ENCODE measurements at places on chromosomes 12 and 14.

- DNase-seq: peak; percentile 10
These were observed 269.3 kb downstream of the DAD1 start for GRCh38 chr14:22319526-22320361.

GRCh38 chr12:20154052-20154451 is 214.3 kb upstream of the PDE3A start:
- DNase-seq: no peak

DNA sequence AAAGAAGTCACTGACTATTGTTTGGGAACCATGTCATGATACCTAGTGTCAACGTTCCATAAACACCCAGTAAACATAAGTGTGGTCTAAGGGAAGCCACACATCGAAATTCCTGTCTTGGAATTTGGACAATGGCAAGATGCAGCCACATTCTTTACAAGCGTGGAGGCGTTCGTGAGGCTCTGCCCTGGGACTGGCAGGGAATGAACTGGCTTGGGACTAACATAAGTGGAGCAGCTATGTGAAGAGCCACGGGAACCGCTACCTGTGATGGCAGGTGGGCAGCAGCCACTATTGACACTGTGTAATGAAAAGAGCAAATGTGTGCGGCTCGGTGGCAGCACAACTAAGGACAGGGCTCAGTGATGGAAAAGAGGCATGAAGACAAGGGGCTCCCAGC is 10.0 kb upstream of the NRIP2 start:
- no peak for DNase-seq

DNA sequence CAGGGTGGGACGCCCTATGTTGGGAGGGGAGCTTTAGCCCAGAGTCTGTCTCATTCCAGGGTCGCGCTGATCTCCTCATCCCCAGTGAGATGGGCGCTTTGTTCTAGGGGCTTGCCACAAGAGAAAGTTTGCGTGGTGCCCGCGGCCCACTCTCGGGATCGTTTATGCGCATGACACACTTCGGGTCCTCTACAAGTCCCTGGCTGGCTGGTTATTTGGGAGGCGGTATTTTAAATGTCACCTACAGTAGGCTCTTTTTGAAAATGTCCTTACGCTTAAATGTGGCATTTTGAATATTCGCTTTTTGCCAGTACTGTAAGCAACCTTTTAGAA is 541 bp downstream of the GOLT1B start:
- peak; percentile 43 for DNase-seq

DNA sequence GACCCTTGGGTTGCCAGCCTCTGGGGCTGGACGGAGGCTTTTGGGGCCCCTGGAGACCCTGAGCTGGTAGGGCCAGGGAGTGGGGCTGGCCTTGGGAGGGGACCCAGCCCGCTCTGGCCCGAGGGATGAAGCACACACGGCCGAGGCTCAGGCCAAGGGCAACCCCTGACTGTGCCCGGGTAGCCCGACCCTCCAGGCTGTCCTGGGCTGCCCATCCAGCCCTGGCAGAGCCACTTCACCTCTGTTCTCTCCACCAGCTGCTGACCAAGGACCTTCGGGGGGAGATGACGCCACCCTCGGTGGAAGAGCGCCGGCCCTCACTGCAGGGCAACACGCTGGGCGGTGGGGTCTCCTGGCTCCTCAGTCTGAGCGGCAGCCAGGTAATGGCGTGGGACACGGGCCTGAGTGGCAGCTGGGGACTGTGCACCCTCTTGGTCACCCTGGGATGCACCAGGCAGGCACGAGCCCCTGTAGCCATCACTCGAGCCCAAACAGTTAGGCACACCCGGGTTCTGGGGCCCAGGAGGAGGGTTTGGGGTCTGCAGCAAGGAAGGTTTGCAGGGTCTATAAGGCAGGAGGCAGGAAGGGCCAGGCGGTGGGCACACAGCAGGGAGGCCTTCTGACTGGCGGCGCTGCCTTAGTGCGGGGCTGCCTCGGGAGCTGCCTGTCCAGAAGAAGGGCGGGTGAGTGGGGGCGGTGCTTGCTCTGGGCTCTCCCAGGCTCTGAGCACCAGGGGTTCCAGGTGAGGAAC is 19.7 kb downstream of the ASPG start:
- peak; percentile 1 for DNase-seq

- no peak for DNase-seq
These were observed 4.0 kb downstream of the EGLN3 start for GRCh38 chr14:33946679-33947476.

GRCh38 chr14:57244106-57244505 is 24.6 kb downstream of the EXOC5 start:
- DNase-seq: no peak

GRCh38 chr12:132561427-132562156 is 48.8 kb downstream of the LRCOL1 start:
- peak; percentile 59 for DNase-seq

DNA sequence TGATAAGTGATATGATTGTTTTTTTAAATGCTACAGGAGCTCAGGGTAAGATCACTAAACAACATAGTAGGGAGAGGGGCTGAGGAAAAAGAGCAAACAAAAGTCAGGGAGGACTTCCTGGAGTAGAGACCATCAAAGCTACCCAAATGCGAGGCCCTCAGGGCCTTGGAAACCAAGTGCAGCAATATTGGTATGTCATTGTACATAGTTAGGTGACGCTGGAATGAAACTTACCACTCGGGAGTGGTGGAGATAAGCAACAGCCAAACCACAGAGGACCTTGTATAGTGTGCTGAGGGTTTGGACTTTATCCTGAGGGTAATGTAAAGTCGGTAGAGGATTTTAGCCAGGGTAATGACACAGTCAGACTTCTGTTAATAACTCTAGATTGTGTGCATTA is 13.8 kb downstream of the KITLG start:
- no peak for DNase-seq

- no peak for DNase-seq
These were observed 9.4 kb upstream of the WNT5B start for GRCh38 chr12:1619587-1619986.

DNA sequence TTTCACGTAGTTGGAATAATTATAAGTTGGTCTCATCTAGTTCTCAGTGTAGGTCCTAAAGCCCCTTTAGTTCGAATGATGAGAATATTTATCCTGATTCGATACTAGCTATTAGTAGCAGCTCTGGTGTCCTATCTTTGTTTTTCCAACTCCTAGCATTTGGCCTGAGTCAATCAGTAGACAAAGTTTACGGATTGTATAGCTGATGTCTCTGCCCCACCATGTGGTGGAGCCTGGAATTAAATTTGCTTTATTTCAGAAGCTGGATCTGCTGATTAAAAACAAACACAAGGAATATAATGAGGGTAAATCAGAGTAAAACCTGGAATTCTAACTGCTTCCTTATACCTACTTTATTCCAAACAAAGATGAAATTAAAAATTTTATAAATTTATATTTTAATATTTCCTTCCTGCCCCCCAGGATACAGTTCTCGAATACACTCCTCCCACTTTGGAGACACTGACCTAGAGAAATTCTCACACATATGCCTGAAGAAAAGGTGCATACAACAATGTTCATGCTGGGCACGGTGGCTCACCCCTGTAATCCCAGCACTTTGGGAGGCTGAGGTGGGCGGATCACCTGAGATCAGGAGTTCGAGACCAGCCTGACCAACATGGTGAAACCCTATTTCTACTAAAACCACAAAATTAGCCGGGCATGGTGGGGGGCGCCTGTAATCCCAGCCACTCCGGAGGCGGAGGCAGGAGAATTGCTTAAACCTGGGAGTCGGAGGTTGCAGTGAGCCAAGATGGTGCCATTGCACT is 7.6 kb upstream of the BRMS1L start:
- no peak for DNase-seq

DNA sequence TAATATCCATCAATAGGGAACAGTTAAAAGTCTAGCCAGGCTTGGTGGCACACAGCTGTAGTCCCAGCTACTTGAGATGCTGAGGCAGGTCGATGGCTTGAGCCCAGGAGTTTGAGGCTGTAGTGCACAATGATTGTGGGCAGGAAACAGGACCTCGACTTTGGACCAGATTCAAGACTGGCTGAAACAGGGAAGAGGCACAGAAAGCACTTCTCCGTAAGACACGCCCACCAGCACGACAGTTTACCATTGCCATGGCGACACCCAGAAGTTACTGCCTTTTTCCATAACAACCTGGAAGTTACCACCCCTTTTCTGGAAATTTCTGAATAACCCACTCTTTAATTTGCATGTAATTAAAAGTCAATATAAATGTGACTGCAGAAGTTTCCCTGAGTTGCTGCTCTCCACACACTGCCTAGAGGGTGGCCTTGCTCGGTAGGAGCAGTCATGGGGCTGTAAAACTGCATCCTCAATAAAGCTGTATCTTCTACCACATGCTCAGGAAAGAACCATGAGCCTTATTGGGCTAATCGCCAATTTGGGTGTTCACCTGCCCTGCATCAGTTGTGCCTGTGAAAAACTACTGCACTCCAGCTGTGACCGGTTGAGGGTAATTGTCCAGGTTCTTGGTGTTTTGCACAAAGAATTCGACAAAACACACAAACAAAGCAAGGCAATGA is 4.6 kb upstream of the LRRC23 start:
- no peak for DNase-seq

DNA sequence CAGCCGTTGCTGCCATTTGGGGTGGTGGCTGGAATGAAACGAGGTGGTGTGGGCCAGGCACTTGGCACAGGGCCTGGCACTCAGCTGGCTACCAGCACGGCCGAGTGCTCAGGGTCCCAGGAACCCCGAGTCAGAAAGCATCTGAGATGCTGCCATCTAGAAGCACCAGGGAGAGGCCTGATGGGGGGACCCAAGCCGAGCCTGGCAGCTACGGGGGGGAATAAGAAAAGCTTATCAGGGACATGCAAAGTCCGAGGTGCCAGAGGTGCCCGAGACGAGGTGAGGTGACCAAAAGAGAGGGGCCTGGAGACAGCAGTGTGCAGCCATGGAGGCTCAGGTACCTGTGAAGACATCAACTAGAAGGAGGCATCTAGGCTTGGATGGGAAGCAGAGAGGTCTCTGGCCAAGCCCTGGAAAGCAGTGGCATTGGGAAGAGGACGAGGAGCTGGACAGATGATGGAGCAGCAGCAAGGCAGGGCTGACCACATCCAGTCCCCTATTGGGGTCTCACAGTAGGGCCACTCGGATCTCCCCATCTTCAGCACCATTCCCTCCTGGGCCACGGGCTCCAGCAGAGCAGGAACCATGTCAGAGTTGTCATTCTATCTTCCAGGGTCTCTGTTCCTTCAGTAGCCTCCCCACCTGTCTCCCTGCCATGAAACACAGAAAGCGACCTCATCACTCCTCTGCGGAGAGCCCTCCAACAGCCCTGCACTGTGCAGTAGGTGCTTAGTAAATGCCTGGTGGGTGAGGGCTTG is 59.3 kb upstream of the DIO3 start:
- DNase-seq: no peak

DNA sequence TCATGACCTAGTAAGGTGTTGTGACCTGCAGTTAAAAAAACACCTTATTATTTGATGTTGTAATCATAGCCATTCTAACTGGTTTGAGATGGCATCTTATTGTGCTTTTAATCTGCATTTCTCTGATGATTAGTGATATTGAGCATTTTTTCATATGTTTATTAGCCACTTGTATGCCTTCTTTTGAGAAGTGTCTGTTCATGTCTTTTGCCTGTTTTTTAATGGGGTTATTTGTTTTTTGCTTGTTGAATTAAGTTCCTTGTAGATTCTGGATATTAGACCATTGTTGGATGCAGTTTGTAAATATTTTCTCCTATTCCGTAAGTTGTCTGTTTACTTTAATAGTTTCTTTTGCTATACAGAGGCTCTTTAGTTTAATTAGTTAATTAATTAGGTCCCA is 41.0 kb downstream of the PRORP start:
- no peak for DNase-seq

- DNase-seq: peak; percentile 70
These were observed 120.1 kb upstream of the MAX start for GRCh38 chr14:65222440-65222858.

DNA sequence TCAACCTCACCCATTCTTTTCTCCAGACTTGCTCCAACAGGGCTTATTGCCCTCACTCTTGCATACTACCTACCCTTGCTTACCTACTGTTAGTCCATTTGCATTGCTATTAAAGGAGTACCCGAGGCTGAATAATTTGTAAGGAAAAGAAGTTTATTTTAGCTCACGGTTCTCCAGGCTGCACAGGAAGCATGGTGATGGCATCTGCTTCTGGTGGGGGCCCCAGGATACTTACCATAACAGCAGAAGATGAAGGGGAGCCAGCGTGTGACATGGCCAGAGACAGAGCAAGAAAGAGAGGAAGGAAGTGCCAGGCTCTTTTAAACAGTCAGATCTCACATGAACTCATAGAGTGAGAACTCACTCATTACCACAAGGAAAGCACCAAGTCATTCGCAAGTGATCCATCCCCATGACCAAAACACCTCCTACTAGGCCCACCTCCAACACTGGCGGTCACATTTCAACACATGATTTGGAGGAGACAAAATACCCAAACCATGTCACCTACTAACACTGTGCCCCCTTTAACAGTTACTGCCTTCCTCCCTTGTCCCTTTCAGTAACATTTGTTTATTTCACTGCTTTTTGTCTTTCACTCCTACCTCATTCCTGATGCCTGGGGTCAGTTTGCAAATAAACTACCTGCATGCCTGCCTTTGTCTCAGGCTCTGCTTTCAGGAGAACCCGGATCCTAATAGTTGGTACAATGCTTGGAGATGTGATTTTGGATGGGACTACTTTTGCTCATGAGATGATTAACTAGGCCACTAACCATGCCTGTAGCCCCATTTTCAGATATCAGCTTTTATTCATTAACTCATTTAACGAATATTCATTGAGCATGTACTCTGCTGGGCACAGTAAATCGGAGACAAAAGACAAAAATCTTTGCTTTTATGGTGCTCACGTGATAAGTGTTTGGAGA is 41.6 kb upstream of the CSRP2 start:
- no peak for DNase-seq

DNA sequence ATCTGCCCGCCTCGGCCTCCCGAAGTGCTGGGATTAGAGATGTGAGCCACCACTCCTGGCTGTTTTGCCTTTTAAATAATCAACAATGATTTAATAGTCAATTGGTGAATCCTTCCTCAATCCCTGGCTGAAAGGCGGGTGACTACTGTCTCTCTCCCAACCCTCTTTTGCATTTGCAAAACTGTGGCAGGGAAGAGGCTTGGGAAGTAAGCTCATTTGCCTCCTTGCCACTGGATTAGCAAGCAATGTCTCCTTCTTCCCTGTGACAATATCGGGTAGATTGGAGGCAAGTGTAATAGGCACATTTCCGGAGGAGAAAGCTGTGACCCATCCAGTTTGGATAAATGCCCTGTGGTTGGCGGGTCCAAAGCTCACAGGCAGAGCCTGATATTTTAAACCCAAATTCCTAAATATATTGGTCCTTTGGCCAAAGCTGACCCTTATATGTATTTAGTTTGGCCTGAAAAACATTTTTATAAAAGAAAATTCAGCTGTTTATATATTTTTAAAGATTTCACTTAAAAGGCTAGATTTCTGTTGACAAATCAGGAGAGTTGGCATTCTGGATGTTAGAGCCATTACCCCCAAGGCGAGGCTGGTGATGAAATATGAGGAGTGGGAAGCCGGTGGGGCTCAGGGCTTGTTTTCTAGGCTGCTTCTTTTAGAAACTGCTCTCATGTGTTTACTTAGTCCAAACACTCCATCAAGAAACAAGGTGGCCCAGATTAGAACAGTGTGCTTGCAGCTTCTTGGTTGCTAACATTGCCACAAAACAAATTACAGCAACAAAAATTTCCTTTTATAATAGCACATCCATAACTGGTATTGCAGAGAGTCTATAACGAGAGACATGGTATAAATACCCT is 646.9 kb upstream of the TMEM132C start:
- DNase-seq: no peak
